ENCODE measurements at places on chromosomes 4 and X. TPM values are rescaled to one million over a fixed set of nuclear protein-coding genes. Genes with fewer than 3 reads are reported as not detected.

The SH2D1A gene
- total RNA-seq = not detected

The MID1IP1 gene
- total RNA-seq = 30.3 TPM

The RAB41 gene
- not detected for total RNA-seq

The HTRA3 gene
- total RNA-seq = 21.2 TPM

The USP17L18 gene
- not detected for total RNA-seq

The SPIN3 gene
- 5.9 TPM for total RNA-seq

The MAGEA9 gene
- not detected for total RNA-seq

The VEGFC gene
- total RNA-seq = 10.5 TPM

The ATG4A gene
- total RNA-seq = 7.8 TPM

The SLC7A11 gene
- 20.5 TPM for total RNA-seq

The MAGEB1 gene
- total RNA-seq = not detected

The F8A3 gene
- 0.55 TPM for total RNA-seq

The DCAF12L2 gene
- total RNA-seq = 0.18 TPM

The CD99 gene
- 311 TPM for total RNA-seq

The PRSS12 gene
- 0.20 TPM for total RNA-seq

The TCEAL1 gene
- total RNA-seq = 37.7 TPM

The RTL9 gene
- total RNA-seq = 0.09 TPM

The GPRIN3 gene
- total RNA-seq = 1.5 TPM

The F11 gene
- total RNA-seq = not detected

The ATP8A1 gene
- total RNA-seq = 0.09 TPM

The CITED1 gene
- 0.81 TPM for total RNA-seq

The IGFBP7 gene
- 224 TPM for total RNA-seq

The STBD1 gene
- total RNA-seq = 12.7 TPM

The ETNPPL gene
- total RNA-seq = not detected

The GCNA gene
- 1.7 TPM for total RNA-seq

The CHST7 gene
- total RNA-seq = 42.6 TPM

The DCAF8L1 gene
- total RNA-seq = not detected

The LONRF3 gene
- total RNA-seq = 3.3 TPM

The SPANXN4 gene
- total RNA-seq = not detected

The TEX13B gene
- total RNA-seq = not detected

The SSX3 gene
- total RNA-seq = not detected

The PDLIM3 gene
- not detected for total RNA-seq

The UGT2B15 gene
- total RNA-seq = 0.08 TPM

The TMEM185A gene
- total RNA-seq = 27.8 TPM

The GYPA gene
- not detected for total RNA-seq

Data from A549 treated with Mapracorat at 1 μM for 4 hours (cell line).